MV-4-11 (cell line): ENCODE measurements at places on chromosomes 3 and 15.

- no peak for DNase-seq
Measured at GRCh38 chr3:81216192-81216591, 545.3 kb downstream of the GBE1 start.

GRCh38 chr3:14688525-14688924 lies 13.6 kb downstream of the C3orf20 start:
- DNase-seq: peak; percentile 27

- peak; percentile 77 for DNase-seq
Measured at GRCh38 chr3:183185696-183186095, 23.2 kb upstream of the LAMP3 start.

GRCh38 chr15:30990446-30991254 lies 778 bp downstream of the MTMR10 start:
- DNase-seq: peak; percentile 68

GRCh38 chr15:48565560-48566482 lies 79.7 kb downstream of the FBN1 start:
- no peak for DNase-seq

DNA sequence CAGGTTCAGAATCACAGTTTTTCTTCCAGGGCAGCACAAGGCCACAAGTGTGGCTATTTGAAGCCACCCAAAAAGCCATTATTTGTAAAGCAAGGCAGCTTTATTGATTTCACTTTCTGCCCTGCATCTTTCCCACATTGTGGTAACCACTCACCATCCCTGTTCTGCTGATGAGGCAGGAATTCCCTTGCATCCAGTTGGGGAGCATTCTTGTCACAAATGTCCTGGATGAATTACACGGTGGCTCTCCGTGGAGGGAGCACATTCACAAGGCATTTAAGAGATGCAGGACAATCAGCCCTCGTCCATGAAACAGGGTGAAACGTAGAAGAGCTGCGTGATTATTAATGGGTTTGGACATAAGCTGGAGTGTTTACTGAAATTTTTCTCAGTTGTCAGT lies 111.2 kb downstream of the APBA2 start:
- no peak for DNase-seq

DNA sequence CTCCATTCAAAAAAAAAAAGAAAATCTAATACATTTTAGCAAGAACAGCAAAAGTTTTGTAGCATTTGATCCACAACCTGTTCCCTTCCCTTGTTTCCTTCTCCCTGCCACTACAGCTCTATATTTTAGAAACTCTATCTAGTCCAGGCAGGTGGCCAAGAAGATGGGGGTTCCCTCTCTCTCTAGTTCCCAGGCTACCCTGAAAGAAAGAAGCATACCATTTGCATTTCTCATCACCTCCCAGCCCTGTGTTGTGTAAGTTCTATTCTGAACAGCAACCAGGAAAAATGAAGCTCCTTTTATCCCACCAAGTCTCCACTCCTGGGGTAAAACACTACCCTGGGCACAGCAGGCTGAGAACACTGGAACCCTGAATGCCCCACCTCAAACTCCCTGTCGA lies 100.0 kb downstream of the PCCB start:
- DNase-seq: no peak

DNA sequence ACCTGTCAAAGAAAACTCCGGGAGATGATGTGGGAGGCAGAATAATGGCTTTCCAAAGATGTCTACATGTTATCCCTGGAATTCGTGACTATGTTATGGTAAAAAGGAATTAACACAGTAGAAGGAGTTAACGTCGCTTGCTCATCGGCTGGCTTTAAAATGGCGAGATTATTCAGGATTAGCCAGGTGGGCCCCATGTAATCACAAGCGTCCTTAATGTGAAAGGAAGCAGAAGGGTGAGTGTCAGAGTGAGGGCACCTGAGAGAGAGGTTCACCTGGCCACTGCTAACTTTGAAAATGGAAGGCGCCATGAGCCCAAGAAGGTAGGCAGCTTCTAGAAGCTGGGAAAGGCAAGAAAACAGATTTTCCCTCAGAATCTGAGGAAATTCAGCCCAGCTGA lies 557.2 kb downstream of the EPHB1 start:
- no peak for DNase-seq

DNA sequence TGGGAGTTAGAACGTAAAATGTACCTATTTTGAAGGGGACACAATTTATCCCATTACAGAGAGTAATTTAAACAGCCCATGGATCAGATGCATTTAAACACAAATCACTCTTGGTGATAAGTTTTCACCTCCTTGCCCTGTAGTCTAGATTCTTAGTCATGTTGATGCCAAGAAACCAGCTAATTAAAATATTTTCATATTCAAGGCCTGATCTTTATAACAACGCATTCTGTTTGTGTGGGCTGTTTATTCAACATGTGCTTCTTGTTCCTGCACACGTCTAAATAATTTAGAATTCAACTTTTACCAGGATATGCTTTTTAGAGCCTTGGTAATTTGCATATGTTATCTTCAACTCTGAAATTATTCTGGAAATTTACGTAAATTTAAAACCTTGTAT lies 25.8 kb downstream of the SNX1 start:
- no peak for DNase-seq

DNA sequence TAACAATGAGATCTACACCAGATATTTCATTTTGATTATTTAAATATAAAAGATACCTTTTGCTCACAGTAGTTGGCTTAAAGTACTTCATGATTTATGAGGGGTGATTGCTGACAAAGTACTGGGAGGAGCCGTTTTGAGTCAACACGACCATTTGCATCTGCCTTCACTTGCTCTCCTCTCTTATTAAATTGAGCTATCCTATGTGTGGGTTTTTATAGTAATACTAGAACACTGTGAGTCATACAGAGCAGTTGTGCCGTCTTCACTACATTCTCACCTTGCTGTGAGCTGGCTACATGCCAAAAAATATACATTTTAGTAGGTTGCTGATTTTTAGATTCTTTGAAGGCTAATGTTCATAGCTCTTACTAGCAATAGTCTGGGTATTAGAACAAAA lies 161.2 kb downstream of the ALCAM start:
- DNase-seq: no peak

DNA sequence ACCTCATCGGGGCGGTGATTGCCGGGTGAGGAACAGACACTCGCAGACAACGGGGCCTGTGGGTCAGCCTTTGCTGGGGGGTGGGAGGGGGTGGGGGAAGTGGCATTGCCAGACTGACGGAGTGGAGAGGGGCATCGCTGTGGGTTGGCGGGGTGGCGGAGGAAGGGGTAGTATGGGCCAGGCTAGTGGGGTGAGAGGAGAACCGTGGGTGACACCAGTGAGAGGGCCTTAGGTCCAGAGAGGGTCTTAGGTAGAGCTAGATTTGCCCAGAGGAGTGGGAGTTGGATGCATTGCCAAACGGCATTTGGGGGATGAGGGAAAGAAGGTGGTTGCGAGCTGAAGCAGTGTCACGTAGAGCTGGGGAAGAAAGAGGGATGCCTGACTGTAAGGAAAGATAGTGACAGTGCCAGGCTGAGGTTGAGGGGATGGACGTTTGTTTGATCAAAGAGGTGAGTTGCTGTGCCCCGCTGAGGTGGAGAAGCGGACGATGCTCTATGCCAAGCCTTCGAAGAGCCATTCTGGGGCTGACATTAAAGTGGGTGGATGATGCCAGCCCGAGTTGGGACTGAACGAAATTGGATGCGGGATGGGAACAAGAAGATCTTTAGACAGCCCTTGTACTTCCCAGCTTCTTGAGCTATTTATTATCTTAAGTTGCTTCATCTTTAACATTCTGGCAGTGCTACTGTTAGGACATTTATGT lies 572 bp downstream of the DNAJB11 start:
- no peak for DNase-seq

GRCh38 chr3:11944052-11944673 lies 60.0 kb upstream of the SYN2 start:
- DNase-seq: no peak

DNA sequence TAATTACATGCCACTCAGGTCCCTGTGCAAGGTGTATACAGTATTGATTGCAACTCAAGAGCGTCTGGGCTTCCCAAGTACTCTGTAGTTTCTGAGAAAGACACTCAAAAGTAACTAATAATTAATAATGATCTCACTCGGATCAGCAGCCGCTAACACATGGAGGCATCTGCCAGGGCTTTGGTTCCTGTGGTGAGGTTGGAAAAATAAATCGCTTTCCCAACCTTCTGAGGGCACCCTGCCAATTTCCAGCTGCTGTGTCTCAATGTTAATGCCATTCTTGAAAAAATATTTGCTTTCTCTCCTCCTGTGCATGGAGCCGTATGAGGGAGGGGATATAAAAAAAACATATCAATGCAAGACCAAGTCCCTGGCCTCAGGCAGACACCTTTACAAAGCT lies 116.5 kb upstream of the SLC2A2 start:
- DNase-seq: no peak

DNA sequence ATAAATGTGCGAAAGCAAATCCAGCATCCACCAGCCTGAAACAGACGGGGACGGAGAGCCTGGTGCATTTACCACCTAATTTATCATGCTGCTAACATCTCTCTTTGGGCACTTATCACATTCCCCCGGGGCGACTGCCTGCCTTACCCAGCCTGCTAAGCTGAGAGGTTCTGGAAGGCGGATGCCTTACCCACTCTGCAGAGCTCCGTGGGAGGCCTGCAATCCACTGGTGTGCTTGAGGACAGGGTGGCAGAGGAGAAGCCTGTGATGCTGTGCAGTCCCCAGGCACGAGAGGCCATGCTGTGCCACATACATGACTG lies 25.5 kb downstream of the MGLL start:
- no peak for DNase-seq

DNA sequence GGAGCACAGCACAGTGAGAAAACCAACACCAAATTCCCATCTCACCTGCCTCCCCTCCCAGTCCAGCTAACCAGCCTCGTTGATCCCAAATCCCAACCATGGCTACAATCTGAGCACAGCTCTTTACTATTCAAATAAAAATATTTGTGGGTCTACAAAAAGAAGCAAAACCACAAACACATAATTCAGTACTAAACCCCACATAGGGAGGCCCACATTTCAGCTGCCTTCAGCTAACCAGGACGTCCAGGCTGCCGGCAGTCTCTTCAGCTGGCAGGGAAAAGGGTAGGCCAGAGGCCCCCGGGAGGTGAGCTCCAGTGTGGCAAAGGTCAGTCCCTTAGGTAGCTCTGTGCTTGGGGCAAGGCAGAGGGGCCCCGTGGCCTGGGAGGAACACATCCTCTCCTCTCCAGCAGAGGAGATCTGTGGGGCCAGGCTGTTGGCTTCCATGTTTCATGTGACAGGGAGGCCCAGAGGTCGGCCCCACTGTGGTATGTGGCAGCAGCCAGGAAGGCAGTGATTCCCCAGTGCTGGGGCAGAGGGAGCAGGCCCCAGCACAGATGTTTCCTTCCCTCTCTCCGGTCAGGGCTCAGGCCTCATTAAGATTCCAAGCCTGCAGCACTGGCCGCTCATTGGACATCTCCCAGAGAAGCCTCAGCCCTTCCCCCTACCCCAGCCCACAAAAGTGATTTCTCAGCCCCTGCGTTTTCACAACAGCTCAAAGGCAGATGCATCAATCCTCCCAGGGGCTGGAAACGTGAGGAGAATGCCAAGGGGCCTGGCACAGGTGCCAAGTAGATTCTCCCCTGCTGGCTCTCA lies 381.4 kb downstream of the NTRK3 start:
- DNase-seq: no peak

- DNase-seq: no peak
Measured at GRCh38 chr3:81483046-81483445, 278.4 kb downstream of the GBE1 start.

DNA sequence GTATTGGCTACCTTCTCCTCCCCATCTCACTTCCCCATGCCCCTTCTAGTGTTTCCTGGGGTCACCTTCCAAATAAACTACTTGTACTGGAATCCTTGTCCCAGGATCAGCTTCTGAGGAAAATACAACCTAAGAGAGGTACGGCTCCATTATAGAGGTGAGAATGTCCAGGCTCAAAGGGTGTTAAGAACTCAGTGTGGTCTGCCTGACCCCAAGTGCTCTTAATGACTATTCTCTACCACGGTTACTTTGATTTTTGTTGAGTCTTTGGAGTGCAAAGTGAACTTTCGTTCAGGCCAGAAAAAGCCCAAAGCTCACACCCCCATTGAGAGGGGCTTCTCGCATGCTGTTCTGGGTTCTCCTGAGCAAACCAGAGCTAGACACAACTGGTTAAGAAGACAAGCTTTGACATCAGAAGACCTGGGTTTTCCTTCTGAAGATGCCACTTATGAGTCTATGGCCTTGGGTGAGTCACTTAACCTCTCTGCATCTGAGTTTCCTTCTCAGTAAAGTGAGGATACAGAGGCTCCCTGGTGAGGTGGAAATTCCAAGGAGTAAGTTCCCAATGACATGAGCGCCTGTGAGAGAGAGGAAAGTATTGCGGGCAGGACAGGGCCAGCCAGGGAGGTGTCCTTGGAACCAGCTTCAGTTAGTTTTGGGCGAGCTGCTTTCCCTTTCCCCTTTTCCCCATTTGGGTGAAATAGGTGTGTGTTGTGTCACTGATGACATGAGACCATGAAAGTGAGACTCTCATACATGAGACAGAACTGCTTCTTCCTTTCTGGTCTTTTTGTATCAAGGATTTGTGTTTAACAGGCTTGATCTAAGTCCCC lies 475.0 kb upstream of the PROK2 start:
- no peak for DNase-seq

DNA sequence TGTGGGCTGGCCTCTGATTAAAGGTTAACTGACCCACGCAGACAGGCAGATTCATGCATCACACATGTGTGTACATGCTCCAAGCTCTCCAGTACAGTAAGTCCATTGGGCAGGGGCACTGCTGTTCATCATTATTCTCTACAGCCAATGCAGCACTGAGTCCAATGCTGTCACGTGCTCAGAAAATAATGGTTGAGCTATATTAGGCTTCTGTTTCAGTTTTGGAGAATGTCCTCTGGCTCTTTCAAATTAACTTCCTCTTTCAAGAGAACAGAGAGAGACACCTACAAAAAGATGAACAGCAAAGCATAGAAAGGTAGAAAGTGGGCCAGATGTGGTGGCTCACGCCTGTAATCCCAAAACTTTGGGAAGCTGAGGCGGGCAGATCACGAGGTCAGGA lies 202.6 kb downstream of the MEX3B start:
- peak; percentile 41 for DNase-seq

GRCh38 chr3:112032098-112032731 lies 2.3 kb upstream of the TMPRSS7 start:
- no peak for DNase-seq

DNA sequence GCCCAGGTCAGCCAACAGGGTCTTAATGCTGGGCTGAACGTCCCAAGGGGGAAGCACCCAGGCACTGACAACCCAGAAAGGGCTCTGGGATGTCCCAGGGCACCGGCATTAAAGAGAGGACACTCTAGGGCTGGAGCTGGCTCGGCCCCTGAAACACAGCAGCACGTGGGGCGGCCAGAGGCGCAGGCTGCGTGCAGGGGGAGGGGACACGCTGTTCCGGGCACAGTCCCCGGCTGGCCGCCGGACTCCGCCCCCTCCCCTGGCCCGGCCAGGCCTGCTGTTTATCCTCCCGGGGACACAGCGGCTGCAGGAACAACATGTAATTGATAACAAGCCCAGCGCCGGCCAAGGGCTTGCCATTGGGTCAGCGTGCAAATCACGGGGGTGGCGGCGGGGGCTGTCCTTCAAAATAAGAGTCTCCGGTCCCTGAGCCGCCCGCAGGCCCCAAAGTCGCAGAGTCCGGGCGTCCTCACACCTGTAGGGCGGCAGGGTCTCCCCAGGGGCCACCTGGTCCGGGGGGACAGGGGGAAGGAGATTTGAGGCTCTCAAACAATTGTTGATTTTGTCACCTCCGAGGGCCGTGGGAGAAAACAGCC lies 1.3 kb downstream of the KLF15 start:
- no peak for DNase-seq
